Esophagus muscularis mucosa (tissue), 4 donors: ENCODE measurements at places on chromosomes 4 and X.

DNA sequence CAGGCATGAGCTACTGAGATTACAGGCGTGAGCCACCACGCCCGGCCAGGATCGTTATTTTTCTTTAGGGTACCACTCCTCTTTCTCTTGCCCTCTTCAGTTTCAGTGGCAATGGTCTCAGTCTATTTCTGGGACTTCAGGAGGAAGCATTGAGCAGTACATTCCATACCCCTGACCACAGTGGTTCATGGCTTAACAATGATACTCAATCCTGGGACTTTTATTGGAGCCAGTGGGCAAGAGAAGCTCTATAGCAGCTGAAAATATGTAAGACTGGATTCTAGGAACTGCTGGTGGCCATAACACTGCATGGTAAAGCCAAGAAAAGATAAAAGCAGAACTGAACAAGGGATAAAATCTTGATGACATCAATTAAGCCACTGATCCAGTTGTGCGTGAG lies 5.8 kb upstream of the CCNA2 start:
- DNase-seq, result no peak

DNA sequence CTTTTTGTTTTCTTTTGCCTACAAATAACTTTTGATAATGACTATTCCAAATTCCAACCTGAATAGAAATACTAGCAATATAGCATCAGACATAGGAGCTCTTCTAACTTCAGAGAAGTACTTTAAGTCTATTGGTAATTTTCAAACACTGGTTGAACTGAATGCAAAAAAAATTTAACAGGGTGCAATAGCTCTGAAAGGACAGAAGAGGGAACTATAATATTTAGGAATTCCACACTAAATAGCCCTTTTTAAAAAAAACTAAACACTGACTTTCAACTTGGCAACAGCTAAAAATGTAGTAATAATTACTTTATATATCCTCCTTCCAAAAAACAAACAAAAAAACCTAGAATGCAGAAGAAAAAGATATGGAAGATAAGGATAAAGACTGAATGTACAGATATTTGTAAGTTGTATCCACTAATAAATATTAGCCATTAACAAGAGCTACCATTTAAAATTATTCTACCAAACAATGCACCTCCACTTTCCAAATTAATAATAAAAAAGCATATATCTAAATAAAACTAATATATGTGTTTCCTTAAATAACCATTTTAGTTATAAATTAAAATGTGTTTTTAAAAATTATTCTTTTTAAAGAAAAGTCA lies 81.4 kb downstream of the FBXW7 start:
- no peak for DNase-seq

- no peak for DNase-seq
These were observed 51.3 kb upstream of the ATXN3L start for GRCh38 chrX:13371186-13371585.

DNA sequence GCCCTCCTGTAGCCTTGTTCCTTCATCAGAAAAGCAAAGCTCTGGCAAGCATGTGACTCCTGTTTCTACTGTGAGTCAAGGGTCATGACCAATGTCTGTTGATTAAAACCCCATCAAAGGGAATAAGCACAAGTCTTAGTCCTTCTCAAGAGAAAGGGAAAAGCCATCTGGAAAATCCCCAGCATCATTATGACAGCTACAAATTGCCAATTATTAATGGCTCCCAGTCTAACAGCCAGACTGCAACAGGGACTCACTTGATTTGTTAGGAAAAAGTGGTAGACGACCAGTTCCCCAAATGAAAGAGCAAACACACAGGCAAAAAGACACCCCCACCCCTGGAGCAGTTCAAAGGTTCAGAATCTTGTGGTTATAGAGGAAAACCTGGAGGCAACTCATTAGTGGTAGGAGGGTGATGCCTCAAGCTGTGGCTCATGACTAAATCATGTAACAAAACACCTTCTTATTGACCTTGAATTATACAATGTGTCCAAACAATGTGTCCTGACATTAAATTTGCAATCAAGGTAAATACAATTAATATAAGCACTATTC lies 315.7 kb downstream of the HNRNPD start:
- no peak for DNase-seq

DNA sequence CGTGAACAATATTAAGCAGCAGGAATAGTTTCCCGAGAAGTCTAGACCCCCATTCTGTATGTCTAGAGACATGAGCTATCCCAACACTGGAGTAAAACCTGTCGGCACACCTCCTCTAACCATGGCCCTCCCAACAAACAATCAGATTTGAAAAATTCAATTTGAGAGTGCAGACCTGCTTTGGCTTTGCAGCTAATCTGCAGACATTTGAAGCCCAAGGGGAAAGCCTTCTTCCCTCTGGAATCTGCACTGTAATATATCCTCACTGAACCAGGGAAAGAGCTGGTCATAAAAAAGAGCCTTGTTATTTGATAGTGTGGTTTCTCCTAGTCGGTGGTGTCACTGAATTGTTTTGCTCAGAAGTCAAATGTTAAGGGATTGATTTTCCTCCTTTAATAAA lies 44.6 kb upstream of the KLHL34 start:
- no peak for DNase-seq

DNA sequence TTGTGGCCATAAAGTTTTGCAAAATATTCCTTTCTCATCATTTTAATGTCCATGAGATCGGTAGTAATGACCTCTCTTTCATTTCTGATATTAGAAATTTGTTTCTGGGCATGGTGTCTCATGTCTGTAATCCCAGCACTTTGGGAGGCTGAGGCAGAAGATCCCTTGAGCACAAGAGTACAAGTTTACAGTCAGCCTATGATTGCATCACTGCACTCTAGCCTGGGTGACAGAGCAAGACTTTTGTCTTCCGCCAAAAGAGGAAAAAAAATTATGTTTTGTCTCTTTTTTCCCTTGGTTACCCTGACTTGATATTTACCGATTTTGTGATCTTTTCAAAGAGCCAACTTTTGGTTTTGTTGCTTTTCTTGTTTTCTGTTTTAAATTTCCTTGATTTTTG lies 10.8 kb upstream of the NKAP start:
- no peak for DNase-seq

- no peak for DNase-seq
These were observed 44.9 kb upstream of the NAP1L5 start for GRCh38 chr4:88742561-88742960.

DNA sequence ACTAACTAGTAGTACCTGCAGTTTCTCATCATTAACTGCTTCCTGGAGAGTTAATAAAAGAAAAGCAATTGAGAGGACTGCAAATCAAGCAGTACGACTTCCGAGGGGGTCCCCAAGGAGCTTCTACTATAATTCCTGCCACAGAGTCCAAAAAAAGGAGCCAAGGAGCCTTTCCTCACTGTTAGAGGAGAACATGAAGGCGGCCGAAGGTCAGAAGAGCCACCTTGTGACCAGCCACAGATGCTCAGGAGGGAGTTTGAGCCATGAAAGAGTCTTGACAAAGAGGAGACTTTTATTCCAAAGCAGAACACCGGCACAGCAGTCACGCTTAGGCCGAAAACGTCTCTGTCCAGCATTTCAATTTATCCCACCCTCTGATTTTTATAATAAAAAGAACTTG lies 62.2 kb downstream of the RELL1 start:
- DNase-seq, result no peak

DNA sequence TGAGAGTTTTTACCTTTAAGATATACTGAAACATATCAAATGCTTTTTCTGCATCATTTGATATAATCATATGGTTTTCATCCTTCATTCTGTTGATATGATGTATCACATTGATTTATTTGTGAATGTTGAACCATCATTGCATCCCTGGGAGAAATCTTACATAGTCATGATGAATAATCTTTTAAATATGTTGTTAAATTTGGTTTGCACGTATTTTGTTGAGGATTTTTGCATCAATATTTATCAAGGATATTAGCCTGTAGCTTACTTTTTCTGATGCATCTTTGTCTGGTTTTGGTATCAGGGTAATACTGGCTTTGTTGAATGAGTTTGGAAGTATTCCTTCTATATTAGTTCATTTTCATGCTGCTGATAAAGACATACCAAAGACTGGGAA lies 541.4 kb downstream of the TLL1 start:
- no peak for DNase-seq

- no peak for DNase-seq
These were observed 76.5 kb upstream of the BCOR start for GRCh38 chrX:40174001-40174853.

- no peak for DNase-seq
These were observed 100.8 kb upstream of the LIMCH1 start for GRCh38 chr4:41437111-41437536.

GRCh38 chr4:153448003-153448731 lies 18.0 kb upstream of the TMEM131L start:
- DNase-seq, result no peak

GRCh38 chrX:21528076-21528475 lies 130.1 kb downstream of the KLHL34 start:
- DNase-seq, result no peak

DNA sequence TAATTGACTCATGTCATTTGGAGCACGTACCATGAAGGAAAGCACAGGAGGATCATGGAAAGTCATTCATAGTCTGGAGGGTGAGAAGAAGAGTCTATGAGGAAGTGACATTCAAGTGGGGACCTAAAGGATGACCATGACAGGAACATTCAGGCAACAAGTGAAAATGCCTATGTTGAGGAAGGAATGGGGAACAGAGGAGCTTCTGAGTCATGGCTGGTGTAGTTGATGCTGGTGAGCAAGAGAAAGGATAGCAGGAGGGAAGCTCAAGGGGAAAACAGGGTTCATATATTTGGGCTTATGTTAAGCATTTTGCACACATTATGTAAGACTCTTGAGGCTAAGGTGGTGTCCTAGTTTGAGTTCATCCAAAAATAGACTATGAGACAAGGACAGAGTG lies 318.6 kb downstream of the HNRNPD start:
- DNase-seq, result no peak

DNA sequence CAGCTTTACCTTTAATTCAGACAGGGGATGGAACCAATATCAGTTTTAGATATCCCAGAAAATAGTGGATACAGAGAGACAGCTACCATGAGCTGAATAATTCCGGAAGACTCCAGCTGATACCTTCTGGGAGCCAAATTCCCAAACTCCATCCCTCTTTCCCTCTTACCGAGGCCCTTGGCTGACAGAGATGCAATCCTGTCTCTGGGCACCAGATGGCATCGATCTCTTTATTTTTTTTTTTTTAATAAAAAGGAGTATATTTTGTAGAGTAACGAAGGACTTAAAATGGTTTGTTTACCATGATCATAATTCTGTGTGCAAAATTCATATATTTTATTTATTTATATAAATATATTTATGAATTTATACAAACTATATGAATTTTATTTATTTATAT lies 31.0 kb downstream of the RAB40A start:
- no peak for DNase-seq

DNA sequence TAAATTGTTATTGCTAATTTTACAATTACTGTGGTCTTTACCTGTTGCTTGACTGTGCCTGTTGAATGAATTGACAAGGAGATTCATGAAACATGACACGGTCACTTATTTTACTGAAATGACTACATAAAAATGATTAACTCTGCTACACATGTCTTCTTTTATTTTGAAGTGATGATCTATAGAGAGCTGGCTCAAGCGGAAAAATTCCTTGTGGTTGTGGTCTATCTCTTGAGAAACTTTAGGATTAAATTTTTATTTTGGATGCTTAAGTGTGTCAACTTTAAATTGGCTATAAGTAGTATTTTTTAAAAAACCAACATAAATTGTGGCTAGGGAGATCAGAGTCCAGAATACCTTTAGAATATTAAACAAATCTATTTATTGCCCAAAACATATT lies 131.8 kb upstream of the PITX2 start:
- DNase-seq, result no peak

- no peak for DNase-seq
These were observed 1.6 kb downstream of the KDM6A start for GRCh38 chrX:44874420-44875184.

DNA sequence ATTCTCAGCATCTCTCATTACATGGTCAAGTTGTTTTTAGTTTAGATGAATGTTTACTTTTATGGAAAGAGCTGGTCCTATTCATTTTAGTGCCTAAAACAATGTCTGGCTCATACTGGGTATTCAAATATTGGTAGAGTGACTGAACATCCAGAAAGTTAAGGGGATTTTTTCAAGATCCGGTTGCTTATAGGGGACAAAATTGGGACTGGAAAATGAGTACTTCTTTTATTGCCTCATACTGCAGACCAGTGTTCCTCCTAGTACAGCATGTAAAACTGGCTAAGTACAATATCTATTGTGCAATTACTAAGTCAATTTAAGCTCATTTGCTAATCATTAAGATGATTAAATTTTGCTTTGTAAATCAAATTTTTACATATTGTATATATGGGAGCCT lies 13.9 kb downstream of the RP2 start:
- DNase-seq, result no peak

DNA sequence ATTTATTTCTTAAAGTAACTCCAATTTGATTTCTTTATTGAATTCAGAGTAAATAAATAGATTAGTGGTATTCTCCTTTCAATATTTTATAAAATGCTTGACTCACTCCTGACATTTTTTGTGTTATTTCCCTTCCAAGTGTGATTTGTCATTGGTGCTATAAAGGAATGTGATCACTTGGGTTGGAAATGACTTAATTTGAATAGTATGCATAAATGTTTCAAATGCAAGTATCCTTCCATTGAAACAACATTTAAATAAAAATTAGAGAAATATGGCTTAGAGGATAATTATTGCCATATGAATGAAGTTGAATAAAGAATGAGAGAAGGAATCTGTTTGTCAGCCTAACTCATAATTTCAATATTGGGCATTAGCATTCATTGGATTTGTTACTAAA lies 182.7 kb downstream of the PABPC4L start:
- DNase-seq, result no peak

GRCh38 chr4:186829097-186829496 lies 105.4 kb upstream of the FAT1 start:
- DNase-seq, result no peak

DNA sequence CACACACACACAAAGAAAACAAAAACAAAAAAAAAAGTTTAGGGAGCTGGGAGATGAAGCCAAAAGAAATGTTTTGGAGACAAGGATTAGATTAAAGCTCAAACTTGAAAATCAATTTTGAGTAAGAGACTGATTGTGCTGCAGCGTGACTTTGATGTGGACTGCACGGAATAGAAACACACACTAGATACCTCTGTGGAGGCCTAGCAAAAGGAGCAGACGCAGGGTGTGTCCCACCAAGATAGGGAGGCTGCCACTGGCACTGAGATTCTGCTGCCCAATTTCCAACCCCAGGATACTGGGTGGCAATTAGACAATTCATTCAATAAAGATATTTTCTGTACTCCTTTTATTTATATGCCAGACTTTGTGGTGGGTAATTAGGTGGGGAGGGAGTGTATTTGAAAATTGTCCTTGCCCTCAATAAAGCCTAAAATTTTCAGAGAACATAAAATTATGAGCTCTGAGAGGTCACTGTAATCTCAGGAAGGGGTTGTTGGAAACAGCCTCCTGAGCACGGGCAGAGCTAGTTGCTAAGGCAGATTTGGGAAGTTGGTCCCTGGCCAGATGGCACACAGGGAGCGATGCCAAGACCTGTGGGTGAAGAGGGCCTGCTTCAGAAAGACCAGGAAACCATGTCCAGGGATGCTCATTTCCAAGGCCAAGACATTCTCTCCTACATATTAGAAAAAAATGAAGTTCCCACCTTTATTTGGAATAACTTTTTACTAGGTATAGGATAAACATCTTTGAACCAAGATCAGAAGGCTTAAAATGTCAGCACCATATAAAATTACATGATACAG lies 1.9 kb upstream of the PPP3CA start:
- no peak for DNase-seq

- DNase-seq, result peak; percentile 94
These were observed 5.4 kb downstream of the SCARB2 start for GRCh38 chr4:76208005-76208765.

GRCh38 chr4:47031751-47032404 lies 511 bp downstream of the GABRB1 start:
- no peak for DNase-seq

GRCh38 chr4:187059021-187059420 lies 335.4 kb upstream of the FAT1 start:
- no peak for DNase-seq
